ENCODE measurements at places on chromosomes 7 and 10.

DNA sequence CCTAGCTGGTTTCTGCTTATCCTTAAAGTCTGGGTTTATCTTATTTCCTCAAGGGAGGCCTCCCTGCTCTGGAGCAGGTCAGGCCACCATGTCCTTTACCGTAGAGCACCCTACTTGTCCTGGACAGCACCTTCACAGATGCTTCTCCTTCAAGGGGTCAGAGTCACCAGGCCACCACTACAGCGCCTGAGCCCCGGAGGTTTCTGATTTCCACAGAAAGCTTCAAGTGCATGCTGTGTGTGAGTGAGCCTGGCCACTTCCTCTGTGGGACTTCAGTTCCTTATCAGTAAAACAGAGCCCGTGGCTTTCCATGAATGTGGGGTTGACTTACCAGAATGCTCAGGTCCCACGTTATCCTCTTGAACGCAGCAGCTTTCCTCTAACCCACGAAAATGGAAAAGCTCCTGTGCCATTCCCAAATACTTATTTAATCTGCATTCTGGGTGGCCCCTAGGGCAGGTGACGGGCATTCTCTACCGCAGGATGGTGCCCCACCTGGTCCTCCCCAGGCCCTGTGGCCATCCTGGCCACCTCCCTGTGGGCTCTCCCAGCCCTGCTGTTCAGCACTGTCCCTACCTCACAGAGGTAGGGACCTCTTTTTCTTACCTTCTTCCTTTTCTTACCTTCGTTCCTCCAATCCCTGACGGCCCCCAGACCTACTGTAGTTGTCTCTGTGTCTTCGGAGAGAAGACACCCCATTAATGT is 1.4 kb upstream of the DOCK1 start:
- DNase-seq: no peak

- DNase-seq: no peak
These were observed 117.7 kb downstream of the APBB1IP start for GRCh38 chr10:26555719-26556368.

DNA sequence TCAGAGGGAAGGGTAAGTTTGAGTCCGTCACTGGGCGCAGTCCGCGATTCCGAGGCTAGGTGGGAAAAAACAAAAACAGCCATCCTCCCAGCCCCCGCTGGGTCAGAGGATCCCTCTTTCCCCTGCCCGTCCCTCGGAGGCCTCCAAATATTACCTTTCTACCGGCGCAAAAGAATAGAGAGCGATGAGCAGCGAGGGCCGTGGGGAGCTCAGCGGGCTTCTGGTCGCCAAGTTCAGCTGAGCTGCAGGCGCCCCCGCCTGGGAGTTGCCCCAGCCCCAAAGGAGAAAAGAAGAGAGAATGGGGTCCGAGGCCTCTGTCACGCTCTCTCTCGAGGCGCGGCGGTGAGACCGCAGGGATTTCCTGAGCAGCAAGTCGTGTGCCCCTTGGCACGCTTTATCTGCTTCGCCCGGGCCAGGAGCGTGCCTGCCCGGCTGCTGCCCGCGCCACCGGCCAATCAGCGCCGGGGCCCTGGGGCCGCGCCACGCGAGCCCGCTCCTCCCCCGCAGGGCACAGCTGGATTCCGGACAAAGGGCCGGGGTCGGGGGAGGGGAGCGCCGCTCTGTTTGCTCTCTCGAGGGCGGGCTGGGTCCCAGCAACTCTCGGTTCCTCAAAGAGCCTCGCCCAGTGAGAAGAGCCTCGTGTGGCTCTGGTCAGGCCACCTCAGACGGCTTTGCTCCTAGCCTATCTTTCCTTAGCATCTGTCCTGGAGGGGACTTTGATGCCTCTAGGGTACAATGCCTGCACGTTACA is at the start of gene NEUROG3:
NEUROG3 (minus strand) TSS at position 367 of the 751 bp plus-strand sequence. CDS start 379 bp downstream, outside the sequence.
- no peak for DNase-seq

DNA sequence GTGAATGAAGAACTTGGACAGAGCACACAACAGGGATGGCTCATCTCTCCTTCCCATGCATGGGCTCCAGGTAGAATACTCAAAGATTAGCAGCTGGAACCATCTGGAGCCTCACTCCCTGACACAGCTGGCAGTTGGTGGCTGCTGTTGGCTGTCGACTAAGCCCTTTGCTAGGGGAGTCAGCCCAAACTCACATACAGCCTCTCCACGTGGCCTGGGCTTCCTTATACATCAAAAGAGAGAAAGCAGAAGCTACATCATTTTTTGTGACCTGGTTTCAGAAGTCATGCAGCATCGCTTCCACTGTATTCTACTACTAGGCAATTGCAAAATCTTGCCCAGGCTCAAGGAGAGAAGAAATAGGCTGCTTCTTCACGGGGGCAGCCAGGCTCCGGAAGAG is 24.4 kb downstream of the ASNS start:
- no peak for DNase-seq

DNA sequence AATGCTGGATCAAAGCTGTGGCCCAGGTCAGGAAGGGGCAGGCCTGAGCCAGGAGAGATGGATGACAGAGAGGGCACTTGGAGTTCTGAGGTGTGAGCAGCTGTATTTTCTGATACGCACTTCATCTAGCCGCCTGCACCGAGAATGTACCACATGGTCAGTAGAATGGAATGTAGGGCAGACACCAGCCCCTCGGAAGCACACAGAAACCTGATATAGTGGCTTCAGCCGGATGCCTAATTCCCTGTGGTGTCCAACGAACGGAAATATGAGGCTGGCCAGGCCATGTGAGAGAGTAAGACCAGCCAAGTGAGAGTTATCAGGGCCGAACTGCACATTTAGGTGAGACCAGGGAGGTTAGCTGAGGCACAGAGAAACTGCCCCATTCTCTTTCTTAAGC is 46.7 kb upstream of the PLCE1 start:
- DNase-seq: no peak

GRCh38 chr7:16849296-16850148 is 32.3 kb downstream of the AGR3 start:
- DNase-seq: no peak

- DNase-seq: no peak
These were observed 1022.6 kb downstream of the LRMDA start for GRCh38 chr10:76453997-76454396.

DNA sequence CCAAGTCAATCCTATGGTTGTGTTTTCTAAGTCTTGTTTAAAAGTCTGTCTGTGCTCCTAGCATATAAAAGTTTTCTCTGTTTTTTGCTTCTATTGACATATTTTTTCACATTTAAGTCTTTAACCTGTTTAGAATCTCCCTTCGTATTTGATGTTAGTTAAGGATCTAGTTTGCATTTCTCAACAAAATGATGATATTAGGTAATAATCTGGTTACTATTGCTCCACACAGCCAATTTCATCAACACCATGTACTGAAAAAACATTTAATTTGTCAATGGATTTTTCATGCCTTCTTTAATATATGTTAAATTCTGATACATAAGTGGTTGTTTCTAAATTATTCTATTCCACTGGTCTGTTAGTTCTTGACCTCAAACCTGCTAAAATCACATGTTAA is 17.5 kb upstream of the TSGA13 start:
- DNase-seq: no peak

GRCh38 chr10:92849576-92850090 is 1.3 kb downstream of the EXOC6 start:
- DNase-seq: no peak

- no peak for DNase-seq
These were observed 7.9 kb upstream of the RAPGEF5 start for GRCh38 chr7:22364900-22365299.

- DNase-seq: no peak
These were observed 536.5 kb downstream of the TNS3 start for GRCh38 chr7:47045207-47046051.

- DNase-seq: no peak
These were observed 166.0 kb downstream of the RNF216 start for GRCh38 chr7:5615190-5616070.

- DNase-seq: no peak
These were observed 608.7 kb downstream of the DNAJB9 start for GRCh38 chr7:109178342-109178741.

- no peak for DNase-seq
These were observed 91.2 kb downstream of the GTF2IRD1 start for GRCh38 chr7:74544706-74545469.

- no peak for DNase-seq
These were observed 29.8 kb downstream of the SEM1 start for GRCh38 chr7:96679886-96680285.

DNA sequence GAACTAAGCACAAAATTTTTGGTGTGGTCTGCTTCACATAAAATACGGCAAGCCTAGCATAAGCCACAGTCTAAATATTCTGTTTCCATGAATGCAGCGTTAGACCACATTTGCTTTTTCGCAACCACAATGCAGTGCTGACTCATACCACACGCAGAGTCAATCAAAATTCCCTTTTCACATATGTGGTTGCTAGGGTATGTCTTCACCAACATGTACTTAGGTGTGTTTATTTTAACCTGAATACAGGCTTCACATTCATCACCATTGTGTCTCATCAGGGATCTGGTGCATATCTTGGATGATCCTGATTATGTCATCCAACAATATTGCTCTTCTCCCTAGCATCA is 90.8 kb downstream of the CHN2 start:
- DNase-seq: peak; percentile 22

DNA sequence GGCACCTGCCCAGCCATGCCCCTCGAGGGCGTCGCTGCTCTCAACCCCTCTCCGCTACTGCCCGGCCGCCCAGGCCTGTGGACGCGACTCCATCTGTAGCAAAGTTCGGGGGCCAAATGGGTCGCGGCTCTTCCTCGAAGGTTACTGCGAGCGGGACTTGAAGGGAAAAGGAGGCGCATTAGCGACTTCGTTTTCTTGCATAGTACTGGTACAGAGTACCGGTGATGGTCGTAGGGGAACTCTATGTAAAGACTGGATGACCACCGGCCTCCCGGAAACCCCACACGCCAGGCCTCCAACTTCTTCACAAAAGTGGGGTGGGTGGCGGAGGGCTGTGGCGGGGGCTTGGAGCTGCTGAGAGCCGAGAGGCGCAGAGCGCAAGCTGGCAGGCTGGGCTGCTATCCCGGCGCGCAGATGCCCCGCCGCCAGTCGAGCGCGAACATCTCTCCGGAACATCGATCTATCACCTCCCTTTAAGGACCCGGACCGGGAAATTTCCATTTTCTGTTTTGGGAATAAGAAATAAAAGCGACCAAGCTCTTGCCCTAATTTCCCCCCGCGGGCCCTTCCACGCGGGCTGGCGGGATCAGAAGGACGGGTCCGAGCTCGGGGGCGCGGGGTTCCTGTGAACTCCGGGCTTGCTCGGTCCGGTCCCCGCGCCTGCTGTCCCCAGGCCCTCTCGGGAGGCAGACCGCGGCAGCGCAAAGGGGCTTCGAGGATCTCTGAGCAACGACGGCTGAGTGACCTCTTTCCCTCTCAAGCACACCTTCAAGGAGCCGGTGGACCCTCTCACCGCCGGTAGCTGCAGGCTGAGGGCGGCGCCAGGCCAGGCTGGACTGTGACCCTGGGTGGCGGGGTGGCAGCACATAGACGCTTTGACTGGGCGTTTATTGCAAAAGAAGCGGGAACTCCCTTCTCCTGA is 12.2 kb upstream of the FEZF1 start:
- no peak for DNase-seq

DNA sequence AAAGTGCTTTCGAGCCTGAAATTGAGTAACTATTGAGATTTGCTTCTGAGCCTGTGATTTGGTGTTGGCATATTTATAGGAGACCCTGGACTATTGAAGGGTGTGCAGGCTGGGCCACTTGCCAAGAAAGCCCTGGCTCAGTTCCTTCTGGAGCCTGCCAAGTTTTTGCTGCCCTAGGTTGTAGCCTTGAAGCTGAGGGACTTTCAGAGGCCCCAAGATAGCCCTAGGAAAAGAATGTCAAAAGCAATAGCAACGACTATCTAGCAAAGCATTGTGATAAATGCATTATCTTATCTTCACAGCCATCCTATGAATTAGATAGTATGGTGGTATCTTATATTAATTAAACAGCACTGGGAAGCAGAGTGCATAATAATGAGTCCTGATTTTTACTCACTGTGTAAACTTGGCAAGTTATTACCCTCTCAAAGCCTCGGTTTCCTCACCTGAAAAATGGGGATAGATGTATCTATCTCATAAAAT is 473.7 kb upstream of the PODXL start:
- no peak for DNase-seq

GRCh38 chr7:7812112-7812511 is 93.7 kb upstream of the RPA3 start:
- DNase-seq: no peak

DNA sequence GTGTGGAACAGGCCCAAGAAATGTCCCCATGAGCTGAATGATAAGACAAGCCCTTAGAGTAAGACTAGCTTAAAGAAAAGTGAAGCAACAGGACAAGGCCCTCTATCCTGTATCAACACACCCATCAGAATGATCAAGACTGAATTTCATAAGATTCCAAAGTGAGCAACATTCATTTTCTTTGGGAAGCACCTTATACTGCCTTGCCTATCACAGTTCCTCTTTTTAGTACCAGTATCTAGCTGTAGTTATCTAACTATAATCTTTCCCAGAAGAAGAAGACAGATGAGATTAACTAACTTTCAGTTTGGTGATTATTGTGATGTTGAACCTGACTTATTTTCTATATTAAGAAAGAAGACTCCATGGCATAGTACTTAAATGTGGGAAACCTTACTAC is 391.2 kb downstream of the PHTF2 start:
- DNase-seq: no peak

- DNase-seq: no peak
These were observed 45.5 kb upstream of the DDC start for GRCh38 chr7:50610521-50611277.

- no peak for DNase-seq
These were observed 7.0 kb downstream of the PKD1L1 start for GRCh38 chr7:47941136-47941844.

DNA sequence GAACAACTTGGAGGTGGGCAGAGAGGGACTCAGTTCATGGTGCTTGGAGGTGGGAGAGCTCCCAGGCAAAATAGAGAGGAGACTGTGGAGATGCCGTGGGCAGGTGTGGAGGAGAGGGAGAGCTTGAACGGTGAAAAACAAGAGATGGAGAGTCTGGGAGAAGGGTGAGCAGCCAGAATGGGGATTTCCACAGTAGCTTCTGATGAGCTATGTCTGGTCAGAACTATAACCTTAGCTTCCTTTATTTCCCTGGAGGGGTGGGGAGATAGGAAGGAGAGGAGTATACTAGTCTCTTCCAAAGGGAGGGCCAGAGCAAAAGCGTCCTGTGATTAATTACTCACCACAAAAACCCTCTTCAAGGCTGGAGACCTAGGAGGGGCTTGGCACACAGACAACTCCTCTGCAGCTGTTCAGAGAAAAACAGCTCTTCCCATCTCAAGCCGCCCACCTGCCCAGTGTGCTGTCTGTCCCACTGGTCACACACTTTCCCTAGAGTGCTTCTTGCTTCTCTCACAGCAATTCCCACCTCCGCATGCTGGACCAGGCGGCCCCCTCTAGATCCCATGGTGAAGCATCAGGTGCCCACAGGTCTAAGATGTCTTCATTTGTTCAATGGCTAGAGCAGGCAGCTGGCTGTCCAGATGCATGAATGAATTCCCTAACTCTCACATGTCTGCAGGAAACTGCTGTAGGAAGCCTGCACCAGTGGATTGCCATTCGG is 41.9 kb downstream of the TAS2R41 start:
- no peak for DNase-seq

- DNase-seq: no peak
These were observed 168.5 kb downstream of the PLXNA4 start for GRCh38 chr7:132407764-132408163.

GRCh38 chr7:80313067-80313626 is 178.5 kb downstream of the GNAI1 start:
- DNase-seq: no peak
